ENCODE measurements at places on chromosomes 1 and 21.

DNA sequence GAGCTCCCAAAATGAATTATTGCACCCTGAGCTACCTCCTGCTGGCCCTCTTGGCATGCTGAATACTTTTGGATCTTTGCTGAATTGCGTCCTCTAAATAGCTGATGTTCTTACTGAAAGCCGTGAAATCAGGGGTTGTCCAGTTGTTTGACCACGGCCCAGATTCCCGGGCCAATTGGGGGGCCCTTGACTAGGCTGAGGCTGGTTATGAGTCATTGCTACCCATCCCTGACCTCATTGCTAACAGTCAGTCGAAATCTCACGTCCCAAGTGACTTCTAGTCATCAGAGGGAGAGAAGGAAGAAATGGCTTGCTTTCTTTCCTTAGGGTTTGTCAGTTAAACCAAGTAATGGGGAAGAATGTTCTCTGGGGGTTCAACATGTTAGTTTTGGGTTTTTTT is 37.4 kb downstream of the SMYD2 start:
- no peak for DNase-seq

GRCh38 chr1:207821464-207822045 is 69.7 kb downstream of the CD46 start:
- DNase-seq, result no peak

- DNase-seq, result no peak
Observed at GRCh38 chr1:8560611-8561544, 243.0 kb downstream of the SLC45A1 start.

- DNase-seq, result no peak
Observed at GRCh38 chr1:162699366-162699765, 67.1 kb downstream of the DDR2 start.

DNA sequence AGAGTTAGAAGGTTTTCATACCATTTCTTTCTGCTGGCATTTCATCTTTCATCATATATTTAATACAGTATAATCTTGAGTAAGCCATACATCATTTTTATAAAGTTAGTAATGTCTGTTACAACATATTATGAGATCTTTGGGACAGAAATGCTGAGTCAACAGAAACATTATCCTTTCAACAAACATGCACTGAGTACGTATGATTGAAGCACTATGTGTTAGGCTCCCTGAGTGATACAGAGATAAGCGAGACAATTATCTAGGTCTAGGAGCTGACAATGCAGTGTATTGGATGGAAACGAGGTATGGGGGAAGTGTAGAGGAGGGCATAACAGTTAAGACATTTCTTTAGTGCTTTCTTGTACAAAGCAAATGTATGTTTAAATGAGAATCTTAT is 19.7 kb upstream of the GPR52 start:
- DNase-seq, result no peak

DNA sequence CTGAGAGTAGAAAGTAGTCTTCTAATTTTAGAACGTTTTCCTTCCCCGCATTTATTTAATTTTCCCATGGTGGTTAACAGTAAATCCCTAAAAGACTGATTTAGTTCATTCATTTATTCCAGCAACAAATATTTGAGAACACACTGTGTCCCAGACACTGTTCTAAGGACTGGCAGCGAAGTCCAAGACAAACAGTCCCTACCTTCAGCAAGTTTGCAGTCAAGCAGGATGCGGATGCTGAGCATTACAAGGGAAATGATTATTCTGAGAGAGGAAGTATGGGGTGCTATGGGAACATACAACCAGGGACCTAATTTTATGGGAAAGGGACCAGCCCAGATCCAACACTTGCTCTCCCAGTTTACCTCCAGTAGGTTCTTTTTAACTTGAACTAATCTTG is 1.2 kb upstream of the C1orf74 start:
- no peak for DNase-seq

Data from activated naive CD4-positive, alpha-beta T cell (primary cell).